ENCODE measurements at places on chromosomes 6 and 20.

DNA sequence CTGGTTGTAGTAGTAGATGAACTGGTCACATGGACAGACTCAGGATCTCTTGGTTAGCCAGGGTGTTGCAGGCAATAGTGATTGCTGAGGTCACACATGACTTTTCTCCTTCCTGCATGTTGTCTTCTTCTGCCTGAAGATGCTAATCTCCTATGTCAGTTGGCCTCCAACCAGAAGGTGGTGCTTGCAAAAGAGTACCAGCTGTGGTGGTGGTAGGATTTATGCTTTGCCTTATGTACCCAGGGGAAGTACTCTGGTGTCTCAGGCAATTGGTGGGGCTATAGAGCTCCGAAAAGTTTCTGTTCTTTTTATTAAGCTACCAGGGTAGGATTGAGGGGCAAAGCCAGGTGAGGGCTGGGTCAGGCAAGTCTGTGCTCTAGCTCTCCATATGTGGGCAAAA, 98.5 kb downstream of the CARMIL1 start:
- DNase-seq = no peak

GRCh38 chr6:6596529-6597328, 8.2 kb downstream of the LY86 start:
- no peak for DNase-seq

DNA sequence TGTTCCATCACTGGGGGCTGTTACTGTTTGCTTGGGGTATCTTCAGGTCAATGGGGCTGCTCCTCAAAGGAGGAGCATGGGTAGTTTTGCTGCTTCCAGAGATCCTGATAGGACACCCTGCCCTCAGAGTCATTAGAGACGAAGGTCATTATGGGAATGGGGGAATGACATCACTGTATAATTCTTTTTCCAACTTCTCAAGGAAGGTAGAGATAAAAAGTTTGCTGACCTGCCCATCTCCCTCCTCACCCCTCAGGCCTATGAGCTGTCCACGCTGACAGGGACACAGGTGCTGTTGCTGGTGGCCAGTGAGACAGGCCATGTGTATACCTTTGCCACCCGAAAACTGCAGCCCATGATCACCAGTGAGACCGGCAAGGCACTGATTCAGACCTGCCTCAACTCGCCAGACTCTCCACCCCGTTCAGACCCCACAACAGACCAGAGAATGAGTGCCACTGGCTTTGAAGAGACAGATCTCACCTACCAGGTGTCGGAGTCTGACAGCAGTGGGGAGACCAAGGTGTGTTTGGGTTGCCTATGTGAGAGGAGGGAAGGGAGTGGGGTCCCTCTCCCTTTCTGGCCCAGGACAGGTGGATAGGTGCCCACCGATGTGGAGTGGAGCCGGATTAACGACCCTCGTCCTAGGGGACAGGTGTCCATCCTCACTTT, 2.7 kb downstream of the SRF start:
- DNase-seq = no peak

GRCh38 chr6:79756496-79756895, 125.4 kb downstream of the SH3BGRL2 start:
- no peak for DNase-seq

DNA sequence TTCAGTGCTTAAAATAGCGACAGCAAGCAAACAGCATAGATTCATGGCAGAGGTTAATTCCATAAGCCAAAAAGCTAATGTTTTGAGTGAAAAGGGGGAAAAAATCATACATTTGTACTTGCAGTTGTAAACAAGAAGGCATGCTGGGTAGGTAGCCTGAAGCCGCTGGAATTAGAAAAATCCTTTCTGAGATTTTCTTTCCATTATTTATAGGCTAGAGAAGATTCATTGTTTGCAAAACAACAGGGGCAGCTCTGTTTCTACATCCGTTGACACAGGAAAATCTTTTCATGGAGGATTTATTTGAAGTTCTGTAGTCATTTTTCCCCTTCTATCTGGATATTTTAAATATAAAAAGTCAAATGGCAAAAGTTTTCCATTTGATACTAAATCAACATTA, 843.9 kb downstream of the QKI start:
- no peak for DNase-seq

GRCh38 chr6:110484321-110484720, 7.9 kb upstream of the SLC22A16 start:
- peak; percentile 47 for DNase-seq

DNA sequence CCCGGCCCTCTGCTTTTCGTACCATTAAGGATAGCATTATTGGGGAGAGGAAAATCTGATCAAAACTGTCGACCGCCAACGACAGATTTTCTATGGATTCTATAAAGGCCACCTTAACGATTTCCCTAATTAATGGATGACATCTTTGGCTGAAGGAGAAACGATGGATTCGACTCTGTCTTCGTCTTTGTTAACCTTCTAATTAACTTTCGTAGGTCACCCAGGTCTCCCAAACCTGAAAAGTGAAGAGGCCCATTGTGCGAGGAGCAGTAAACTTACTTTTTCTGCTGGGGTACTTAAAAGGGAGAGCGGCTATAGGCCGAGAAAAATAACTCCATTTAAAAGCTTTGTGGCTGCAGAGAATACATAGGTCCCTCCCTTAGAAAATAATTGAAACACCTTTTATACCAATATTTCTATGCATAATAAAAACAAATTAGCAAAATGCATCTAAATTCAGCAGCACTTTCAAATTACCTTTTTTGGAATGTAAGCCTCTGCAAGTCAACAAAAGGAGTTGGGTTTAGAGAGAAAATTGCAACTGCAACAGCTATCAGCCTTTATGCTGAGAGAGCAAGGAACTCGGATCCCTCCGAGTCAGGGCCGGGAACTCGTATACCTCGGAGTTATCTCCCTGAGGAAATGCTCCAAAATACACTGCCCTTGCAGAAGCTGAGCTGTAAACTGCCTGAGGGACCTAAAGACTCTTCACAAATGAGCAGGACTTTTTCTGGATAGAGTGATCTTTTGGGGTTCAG, 31.4 kb upstream of the NR2E1 start:
- DNase-seq = no peak

GRCh38 chr6:11215773-11216172, 16.7 kb downstream of the NEDD9 start:
- DNase-seq = no peak

GRCh38 chr6:341914-342831, 49.4 kb upstream of the IRF4 start:
- no peak for DNase-seq

- DNase-seq = no peak
Measured at GRCh38 chr20:19129976-19130612, 82.3 kb upstream of the SLC24A3 start.

- no peak for DNase-seq
Measured at GRCh38 chr6:5754904-5755303, 251.8 kb downstream of the NRN1 start.

DNA sequence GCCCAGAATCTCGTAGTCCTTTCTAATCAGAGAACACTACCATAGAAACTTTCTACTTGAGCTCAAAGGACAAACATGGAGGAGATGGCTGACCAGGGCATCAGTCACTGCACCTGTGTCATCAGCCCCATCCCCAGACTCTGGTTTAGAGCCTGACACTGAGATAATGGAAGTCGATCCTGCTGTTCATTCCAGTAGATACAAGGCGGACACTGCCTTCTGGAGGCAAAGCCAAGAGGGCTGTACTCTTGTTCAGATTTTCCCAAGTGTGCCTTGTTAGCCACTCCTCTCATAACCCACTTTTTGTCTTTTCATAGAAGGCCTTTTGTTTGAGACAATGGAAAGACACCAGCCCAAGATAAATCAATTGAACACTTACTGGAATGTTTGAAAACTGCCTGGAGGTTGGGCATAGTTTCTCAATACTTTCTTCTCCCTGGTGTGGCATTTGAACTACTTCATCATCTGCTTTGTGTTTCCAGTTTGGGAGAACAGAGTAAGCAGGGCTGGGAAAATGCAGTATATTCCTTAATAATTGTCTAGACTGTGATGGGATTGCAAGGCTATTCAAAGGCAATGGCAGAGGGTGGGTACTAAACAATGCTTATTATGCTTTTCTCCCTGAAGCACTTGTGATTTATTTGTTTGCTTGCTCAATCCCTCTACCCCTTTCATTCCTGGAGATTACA, 99.7 kb downstream of the CLIC5 start:
- no peak for DNase-seq

GRCh38 chr20:37375227-37375626, 29.3 kb downstream of the SRC start:
- DNase-seq = no peak

- no peak for DNase-seq
Measured at GRCh38 chr6:15413466-15414234, 167.8 kb downstream of the JARID2 start.
